ENCODE measurements at places on chromosomes 16 and 17.

DNA sequence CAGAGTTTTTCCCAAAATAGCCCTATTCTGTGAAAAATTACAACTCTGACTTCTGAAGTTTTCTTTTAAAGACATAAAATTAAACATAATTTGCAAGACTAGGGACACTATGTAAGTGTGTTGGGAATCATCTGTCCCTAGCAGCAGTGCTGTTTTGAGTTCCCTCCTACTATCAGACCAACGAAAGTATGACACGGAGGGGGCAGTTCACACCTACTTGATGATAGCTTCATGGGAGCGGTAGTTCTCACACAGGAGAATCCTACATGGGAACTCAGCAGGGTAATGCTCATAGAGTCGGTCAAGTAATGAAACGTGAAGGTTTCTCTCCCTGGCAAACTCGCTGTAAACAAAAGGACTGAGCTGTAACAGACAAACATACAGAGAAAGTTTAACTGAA lies 96.6 kb downstream of the HELZ start:
- DNase-seq, result no peak

GRCh38 chr16:30446203-30446595 lies 525 bp upstream of the SEPHS2 start:
- no peak for DNase-seq

GRCh38 chr17:48486557-48486956 lies 44.3 kb downstream of the HOXB1 start:
- peak; percentile 52 for DNase-seq

GRCh38 chr16:62041401-62041800 lies 5.2 kb upstream of the CDH8 start:
- peak; percentile 2 for DNase-seq

GRCh38 chr16:86522634-86523033 lies 12.3 kb downstream of the FOXF1 start:
- DNase-seq, result no peak

DNA sequence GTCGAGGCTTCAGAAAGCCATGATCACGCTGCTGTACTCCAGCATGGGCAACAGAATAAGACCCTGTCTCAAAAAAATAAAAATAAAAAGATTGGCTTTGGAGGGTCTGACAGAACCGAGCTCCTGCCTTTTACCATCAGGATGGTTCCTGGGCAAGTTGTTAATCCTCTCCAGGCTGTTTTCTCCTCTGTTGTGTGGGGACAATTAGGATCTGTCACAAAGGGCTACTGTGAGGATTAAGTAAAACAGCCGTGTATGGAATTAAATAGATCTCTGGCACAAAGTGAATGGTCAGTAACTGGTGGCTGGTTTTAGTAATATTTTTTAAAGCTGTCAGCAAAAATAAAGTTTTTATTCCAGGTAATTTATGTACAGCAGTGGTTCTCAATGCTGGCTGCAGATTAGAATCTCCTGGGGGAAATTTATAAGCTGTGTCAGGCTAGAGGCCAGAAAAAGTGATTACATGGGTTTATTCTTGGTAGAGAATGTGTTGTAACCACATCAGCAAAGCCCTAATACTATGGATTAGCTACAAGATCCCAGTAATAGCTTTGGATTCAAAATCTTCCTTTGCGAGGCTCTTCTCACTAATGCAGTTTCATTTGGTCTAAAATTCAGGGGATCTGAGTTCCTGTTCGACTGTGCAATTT lies 47.2 kb downstream of the GPRC5B start:
- no peak for DNase-seq

- peak; percentile 73 for DNase-seq
Measured at GRCh38 chr17:38798614-38799500, 499 bp downstream of the PIP4K2B start.

DNA sequence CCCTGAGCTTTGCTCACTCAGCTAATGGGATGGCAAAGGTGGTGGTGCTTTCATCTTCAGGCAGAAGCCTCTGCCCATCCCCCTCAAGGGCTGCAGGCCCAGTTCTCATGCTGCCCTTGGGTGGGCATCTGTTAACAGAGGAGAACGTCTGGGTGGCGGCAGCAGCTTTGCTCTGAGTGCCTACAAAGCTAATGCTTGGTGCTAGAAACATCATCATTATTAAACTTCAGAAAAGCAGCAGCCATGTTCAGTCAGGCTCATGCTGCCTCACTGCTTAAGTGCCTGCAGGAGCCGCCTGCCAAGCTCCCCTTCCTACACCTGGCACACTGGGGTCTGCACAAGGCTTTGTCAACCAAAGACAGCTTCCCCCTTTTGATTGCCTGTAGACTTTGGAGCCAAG lies 5.7 kb upstream of the MAPK8IP3 start:
- DNase-seq, result no peak

GRCh38 chr17:68326681-68327080 lies 35.4 kb downstream of the ARSG start:
- no peak for DNase-seq

GRCh38 chr17:49028271-49028670 lies 31.1 kb downstream of the IGF2BP1 start:
- no peak for DNase-seq

DNA sequence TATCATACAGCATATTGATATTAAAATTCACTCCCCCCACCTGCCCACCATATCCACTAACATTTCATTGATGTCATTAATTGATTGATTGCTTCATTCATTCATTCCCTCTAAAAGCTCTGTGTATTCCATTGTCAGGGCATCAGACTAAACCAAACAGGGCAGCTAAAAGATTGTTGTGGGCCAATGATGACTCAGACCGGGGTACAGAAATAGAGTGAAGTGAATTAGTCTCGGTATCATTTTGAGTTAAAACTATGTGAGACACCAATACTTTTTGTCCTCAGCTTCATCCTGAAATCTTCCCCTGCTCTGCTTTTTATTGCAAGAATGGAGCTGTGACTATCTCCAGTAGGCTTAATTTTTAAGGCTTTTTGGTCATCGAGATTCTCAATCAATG lies 868.3 kb downstream of the CDH11 start:
- no peak for DNase-seq

DNA sequence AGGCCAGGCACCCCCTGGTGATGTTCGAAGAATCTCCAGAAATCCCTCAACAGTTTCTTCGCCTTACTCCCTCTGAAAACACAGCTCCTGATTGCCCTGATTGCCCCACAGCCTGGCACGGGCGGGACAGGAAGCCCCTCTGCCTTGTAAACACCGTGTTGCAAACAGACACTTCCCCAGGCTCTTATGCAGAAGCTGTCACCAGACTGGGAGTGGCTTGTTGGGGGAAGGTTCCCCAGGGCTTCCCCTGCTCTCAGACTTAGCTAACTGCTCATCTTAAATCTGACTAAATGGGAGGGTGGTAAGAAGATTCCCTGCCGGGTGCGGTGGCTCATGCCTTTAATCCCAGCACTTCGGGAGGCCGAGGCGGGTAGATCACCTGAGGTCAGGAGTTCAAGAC lies 11.2 kb downstream of the PIK3R5 start:
- no peak for DNase-seq

GRCh38 chr17:66230922-66231591 lies 1.8 kb upstream of the APOH start:
- peak; percentile 47 for DNase-seq

- no peak for DNase-seq
Measured at GRCh38 chr16:86334079-86334635, 176.2 kb upstream of the FOXF1 start.

DNA sequence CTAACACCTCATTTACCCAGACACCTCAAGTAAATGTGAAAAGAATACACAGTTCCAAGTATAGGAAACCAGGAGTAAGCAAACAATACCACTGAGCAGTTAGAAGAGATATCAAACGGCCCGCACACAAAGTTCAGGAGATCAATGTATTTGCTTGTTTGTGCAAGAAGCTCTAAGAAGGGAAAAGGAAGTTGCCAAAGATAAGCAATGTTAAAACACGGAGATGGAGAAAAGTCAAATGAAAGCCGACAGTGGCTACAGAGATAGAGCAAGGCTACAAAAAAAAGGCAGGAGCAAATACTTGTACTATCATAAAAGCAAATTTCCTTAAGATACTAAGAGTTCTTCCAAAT lies 29.5 kb downstream of the PSME3IP1 start:
- DNase-seq, result no peak

GRCh38 chr17:9932491-9932890 lies 27.4 kb upstream of the RCVRN start:
- no peak for DNase-seq

- peak; percentile 31 for DNase-seq
Measured at GRCh38 chr17:81471818-81472456, 40.7 kb downstream of the ACTG1 start.

GRCh38 chr16:57316390-57317017 lies 32.0 kb upstream of the PLLP start:
- DNase-seq, result peak; percentile 90

DNA sequence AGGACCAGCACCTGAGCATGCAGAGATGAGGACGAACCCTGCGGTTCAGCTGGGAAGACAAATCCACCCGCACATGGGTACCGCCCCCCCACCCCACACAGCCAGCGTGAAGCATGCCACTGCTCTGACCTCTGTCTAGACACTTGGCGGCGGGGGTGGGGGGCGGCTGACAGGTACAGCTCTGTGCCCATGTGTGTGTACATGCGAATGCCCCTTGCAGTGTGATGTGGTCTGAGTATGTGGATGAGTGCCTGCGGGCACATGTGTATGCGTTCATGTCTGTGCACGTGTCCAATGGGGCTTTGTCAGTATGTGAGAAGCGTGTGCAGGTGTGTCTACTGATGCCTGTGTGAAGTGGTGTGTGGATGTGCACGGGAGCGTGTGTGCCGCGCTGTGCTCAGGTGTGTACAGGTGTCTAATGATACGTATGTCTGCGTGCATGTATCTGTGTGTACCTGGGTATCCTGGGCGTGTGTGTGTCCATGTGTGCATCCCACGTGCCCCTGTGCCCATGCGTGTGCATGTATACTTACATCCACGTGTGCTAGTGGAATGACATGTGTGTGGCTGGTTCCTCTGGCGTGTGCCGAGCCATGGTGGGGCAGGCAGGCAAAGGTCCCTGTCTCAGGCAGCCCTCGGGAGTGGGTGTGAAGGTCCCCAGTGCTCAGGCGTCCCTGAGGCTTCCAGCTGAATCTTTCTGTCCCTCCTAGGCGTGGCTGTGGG lies 636 bp upstream of the RAP1GAP2 start:
- no peak for DNase-seq

DNA sequence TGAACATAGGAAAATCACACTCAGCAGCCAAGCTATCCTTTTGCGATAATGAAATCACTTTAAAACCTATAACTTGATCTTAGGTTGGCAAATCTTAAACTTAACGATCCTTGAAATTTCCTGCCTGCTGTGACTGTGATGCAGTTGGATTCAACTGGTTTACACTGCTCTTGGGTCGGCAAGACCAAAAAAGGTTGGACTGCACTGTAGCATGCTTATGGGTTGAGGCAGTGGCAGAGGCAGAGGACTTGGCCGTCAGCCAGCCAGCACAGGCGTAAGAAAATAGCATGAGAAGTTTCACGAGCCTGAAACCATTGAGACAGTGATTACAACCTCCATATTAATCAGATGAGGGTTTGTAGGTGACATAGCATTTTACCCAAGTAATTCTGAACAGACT lies 21.4 kb downstream of the WSB1 start:
- peak; percentile 83 for DNase-seq

- DNase-seq, result no peak
Measured at GRCh38 chr16:55856950-55857349, 18.2 kb downstream of the CES5A start.

- DNase-seq, result no peak
Measured at GRCh38 chr17:63932721-63933120, 590 bp upstream of the CD79B start.

- DNase-seq, result peak; percentile 50
Measured at GRCh38 chr16:86884390-86884650, 306.0 kb downstream of the FOXL1 start.

DNA sequence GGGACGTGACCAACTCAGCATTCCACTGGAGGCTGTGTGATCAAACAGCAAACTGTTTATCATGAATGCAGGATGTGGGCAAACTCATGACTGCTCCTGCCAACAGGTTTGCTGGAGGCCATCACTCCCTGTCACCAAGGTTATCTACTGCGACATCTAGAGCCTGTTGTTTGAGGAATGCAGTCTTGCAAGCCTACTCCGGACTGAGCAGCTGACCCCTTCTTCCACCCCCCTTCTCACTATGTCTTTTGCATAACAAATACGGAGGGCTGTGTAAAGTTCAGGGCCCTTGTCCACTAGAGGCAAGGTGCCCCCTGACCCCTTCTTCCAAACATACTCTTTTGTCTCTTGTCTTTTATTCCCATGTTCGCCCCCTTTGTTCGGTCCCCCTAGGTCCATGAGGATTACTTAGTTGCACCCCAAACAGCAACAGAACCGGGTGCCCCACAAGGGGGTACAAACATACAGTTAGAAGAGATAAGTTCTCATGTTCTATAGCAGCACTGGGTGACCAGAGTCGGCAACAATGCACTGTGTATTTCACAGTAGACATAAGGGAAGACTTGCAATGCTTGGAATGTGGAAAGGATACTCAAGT lies 28.7 kb downstream of the MEAK7 start:
- DNase-seq, result no peak

- no peak for DNase-seq
Measured at GRCh38 chr16:84281074-84281473, 13.6 kb upstream of the WFDC1 start.

All from adipocyte (in vitro differentiated cells).